Psoas muscle (tissue), 8 donors: ENCODE measurements at places on chromosomes 6 and 20. TPM values are rescaled to one million over a fixed set of nuclear protein-coding genes. Genes with fewer than 3 reads are reported as not detected.

Gene PNLDC1
- not detected for total RNA-seq

Gene CCDC170
- total RNA-seq = 0.21 TPM

Gene CDH4
- 1.0 TPM for total RNA-seq

Gene GNAS
- 1,018 TPM for total RNA-seq

Gene RNF39
- not detected for total RNA-seq

Gene MLN
- not detected for total RNA-seq

Gene PAK5
- total RNA-seq = not detected

Gene LAMA4
- total RNA-seq = 5.3 TPM

Gene GFRA4
- not detected for total RNA-seq

Gene BAK1
- total RNA-seq = 10.3 TPM

Gene SLA2
- 0.17 TPM for total RNA-seq

Gene FITM2
- total RNA-seq = 11.4 TPM

Gene TMX4
- total RNA-seq = 43.3 TPM

Gene STK35
- total RNA-seq = 5.5 TPM

Gene TBX18
- total RNA-seq = 0.88 TPM

Gene EFCAB8
- total RNA-seq = not detected

Gene COL10A1
- total RNA-seq = not detected

Gene MYH7B
- 101 TPM for total RNA-seq

Gene TOP1
- 19.9 TPM for total RNA-seq

Gene HBS1L
- total RNA-seq = 110 TPM

Gene SPATS1
- not detected for total RNA-seq

Gene SLC35D3
- total RNA-seq = not detected

Gene TREML2
- total RNA-seq = 0.06 TPM

Gene PRR18
- total RNA-seq = not detected

Gene OR2J3
- total RNA-seq = not detected

Gene SLC52A3
- 1.1 TPM for total RNA-seq

Gene UST
- total RNA-seq = 2.3 TPM

Gene OR2H2
- not detected for total RNA-seq

Gene DYNLT1
- 126 TPM for total RNA-seq

Gene E2F1
- total RNA-seq = 1.3 TPM

Gene TAAR5
- not detected for total RNA-seq

Gene CRIP3
- not detected for total RNA-seq

Gene CDH26
- total RNA-seq = 0.22 TPM

Gene SLC26A8
- not detected for total RNA-seq

Gene CLVS2
- total RNA-seq = 2.5 TPM

Gene CPXM1
- total RNA-seq = 1.3 TPM

Gene TBC1D20
- total RNA-seq = 23.9 TPM
